ENCODE measurements at places on chromosomes 5 and 9. TPM values are rescaled to one million over a fixed set of nuclear protein-coding genes. Genes with fewer than 3 reads are reported as not detected.

PCDHGB1 gene
- polyA plus RNA-seq: 1.0 TPM

DNA sequence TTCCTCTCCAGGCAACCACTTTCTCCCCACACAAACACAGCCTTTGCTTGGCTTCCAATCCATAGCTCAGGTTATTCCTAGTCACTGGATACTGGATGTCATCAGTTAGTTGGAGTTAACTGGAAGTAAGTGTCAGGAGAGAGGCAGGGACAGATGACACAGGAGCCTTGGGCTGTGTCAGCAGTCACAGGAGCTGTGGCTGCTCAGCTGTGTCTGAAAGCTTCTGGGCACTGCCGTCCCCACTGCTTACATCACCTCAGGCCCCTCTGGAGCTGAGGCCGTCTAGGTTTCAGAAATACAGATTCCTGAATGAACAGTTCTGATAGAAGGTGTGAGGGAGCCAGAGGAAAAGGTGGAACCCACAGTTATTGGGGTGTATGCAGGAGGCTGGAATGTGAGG is 17.3 kb upstream of the FAM240B start:
- DNase-seq: no peak

DNA sequence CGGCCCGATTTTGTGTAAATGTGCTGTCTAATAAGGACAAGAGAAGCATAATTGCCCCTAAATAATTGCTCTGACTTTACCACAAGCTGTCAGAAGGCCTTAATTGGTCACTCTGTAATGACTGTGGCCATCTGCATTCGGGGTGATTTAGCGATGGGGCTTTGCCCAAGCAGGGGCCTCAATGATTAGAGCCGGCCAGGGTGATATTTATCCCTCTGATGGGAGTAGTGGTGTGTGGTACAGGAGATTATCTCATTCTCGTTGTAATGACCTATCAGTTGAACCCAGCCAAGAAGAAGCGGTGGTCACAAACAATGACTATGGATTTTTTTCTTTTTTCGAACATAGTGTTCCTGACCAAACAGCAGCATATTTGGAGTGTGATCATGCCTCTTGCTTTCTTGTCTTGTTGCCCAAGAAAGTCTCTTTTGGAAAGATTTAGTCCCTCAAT is 72.0 kb upstream of the SAP30L start:
- no peak for DNase-seq

GRCh38 chr5:16515532-16515931 is 49.9 kb upstream of the ZNF622 start:
- DNase-seq: no peak

TSSK1B gene
- not detected for polyA plus RNA-seq

Measured in HepG2 (cell line).